ENCODE measurements at places on chromosomes 13 and 19. TPM values are rescaled to one million over a fixed set of nuclear protein-coding genes. Genes with fewer than 3 reads are reported as not detected.

PALM gene
- total RNA-seq: 1.1 TPM

GSX1 gene
- total RNA-seq: not detected

KLK4 gene
- total RNA-seq: not detected

SEMA6B gene
- 3.2 TPM for total RNA-seq

KLHL1 gene
- not detected for total RNA-seq

ACP5 gene
- total RNA-seq: 0.97 TPM

ERICH4 gene
- not detected for total RNA-seq

LHB gene
- total RNA-seq: 0.60 TPM

TGFBR3L gene
- total RNA-seq: not detected

S1PR2 gene
- 3.5 TPM for total RNA-seq

SERPINE3 gene
- not detected for total RNA-seq

ZNF223 gene
- 5.4 TPM for total RNA-seq

FGF9 gene
- total RNA-seq: 0.60 TPM

SKA3 gene
- total RNA-seq: 35.0 TPM

SGCG gene
- 0.09 TPM for total RNA-seq

PPP1R15A gene
- 50.7 TPM for total RNA-seq

CLDND2 gene
- not detected for total RNA-seq

KIR2DL3 gene
- not detected for total RNA-seq

GJB2 gene
- 0.77 TPM for total RNA-seq

Measured in Daoy (cell line).